GDM1 (cell line): ENCODE measurements at places on chromosomes 4 and X.

DNA sequence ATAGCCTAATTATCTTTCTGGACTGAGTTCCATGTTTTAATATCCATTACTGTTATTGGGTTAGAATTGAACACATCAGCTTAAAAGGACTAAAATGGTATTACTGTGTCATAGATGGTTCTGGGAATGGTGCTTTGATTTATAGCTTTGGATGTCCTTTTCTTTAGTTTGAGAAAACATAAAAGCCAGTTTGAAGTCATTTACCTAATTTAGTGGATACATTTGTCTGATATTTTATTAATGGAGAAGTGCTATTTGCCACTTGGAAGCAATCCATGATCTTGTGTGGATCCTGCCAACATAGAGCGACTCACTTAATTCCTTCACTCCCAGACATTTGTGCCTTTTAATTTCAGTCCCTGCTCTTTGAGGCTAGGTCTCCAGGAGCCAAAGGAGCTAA is 212.4 kb upstream of the PACRGL start:
- no peak for DNase-seq

DNA sequence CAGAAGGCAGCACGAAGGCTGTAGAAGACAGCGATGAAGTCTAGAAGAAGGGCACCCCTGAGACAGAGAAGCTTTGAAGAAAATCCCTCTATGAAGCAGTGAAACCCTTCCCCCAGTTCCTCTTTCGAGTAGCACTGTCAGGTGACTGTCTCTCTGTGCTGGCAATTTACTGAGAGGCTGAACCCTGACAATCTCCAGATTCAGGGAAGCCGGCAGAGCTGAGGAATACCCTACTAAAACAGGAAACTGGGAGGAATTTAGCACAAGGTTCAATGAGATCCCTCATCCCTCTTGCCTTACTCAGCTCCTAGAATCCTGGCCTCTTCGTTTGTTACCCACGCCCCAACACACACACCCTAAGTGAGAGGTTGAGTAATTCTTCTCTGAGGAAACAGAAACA is 239.7 kb upstream of the NOCT start:
- no peak for DNase-seq

DNA sequence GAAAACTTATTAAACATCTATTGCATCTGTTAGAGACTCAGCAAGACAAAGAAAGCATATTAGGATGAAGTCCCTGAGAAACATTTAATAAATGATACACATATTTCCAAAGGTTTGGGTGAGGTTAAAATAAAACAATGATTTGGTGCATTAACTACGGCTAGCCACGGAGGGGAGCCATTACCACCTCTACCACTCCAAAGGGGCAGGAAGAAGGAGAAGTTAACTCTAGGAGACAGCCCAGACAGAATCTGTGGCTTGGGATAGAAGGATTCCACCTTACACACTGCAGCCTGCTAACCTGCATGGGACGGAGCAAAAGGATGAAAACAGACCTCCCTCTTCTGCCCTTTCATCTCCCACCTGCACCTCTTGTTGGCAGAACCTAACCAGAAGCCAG is 189.1 kb upstream of the C1QTNF7 start:
- peak; percentile 29 for DNase-seq

- no peak for DNase-seq
Observed at GRCh38 chr4:156118507-156119220, 165.0 kb upstream of the CTSO start.

DNA sequence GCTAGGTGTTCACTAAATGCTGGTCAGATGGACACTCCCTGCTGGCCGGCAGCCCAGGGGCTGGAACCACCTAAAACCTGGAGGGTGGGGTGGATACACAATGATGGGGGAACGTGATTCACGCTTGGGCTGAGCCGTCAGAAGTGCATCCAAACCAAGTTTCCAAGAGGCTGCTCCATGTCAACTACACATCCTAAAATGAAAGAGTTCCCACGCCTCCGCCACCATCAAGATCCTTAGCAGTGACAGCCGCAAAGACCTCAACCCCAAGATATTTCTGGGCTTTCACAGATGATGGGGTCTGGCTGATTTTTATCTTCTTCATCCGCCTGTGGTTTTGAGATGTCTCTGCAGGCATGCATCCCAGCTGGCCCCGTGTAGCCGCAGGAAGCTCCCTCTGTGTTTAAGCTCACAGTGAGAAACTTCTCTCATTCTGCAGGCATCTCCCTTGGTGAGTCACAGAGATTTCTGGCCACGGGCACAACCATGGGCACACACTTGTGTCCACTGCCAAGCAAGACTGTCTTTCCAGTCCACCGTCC is 84.4 kb downstream of the HTRA3 start:
- DNase-seq, result no peak

GRCh38 chrX:8138252-8138651 is 32.8 kb downstream of the VCX2 start:
- DNase-seq, result no peak

GRCh38 chr4:25993395-25994185 is 79.6 kb downstream of the SMIM20 start:
- DNase-seq, result no peak

- no peak for DNase-seq
Observed at GRCh38 chr4:164700471-164700870, 53.5 kb upstream of the SMIM31 start.

- no peak for DNase-seq
Observed at GRCh38 chrX:145405012-145405411, 157.7 kb downstream of the SPANXN1 start.

DNA sequence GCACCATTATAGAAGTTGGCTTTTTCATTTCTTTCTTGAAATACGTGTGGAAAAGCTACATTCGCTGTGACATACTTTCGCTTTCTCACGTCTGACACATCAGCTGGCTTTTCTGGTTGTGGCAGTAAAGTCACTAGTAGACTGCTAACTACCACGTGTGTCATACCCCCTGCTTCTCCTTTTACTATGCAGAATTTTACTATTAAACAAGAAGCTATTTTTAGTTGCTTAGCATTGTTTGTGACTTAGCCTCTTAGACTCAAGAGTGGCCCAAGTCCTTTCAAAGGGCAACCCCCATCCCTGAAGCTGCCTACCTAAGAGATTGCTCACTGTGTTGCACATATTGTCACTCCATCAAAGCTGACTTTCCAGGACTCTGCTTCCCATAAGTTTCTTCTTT is 2.1 kb upstream of the IL2 start:
- DNase-seq, result no peak

GRCh38 chr4:19707876-19708275 is 543.8 kb upstream of the SLIT2 start:
- no peak for DNase-seq

- DNase-seq, result no peak
Observed at GRCh38 chr4:145494666-145495270, 13.1 kb downstream of the SMAD1 start.

GRCh38 chrX:155048977-155049619 is 21.8 kb downstream of the CMC4 start:
- peak; percentile 39 for DNase-seq

DNA sequence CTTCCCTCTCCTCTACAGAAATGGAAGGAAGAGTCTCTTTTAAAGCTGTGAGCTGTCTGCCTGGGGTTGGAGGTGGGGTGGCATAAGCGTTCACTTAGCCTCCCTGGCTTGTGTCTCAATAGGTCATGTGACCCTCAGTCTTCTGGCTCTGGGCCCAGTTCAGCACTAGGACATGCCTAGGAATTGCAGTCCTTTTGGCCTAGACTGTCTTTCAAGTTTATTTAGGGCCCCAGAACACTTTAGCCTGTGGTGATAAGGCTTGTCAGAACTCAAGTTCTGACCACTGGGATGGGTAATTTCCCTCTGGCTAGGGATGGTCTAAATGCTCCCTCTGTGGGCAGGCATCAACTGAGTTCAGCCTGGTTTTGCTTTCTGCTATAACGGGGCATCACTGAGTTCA is 34.3 kb upstream of the ARMCX4 start:
- DNase-seq, result no peak

DNA sequence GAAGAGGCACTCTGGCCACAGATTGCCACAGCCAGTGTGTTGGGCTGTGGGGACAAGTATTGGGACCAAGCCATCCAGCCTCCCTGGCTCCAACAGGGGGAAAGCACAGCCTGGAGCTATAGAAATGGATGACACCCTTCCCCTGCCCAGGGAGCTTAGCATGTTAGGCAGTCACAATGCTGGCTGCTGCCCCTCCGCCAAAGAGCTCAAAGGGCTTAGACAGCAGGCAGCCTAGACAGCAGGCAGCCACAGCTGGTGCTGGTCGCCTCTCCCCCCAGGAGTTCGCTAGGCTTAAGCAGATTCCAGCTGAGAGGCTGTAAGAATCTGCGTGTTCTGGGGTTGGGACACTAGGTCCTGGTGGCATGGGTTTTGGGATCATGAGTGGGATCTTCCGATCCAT is 94.5 kb upstream of the MXRA5 start:
- no peak for DNase-seq

DNA sequence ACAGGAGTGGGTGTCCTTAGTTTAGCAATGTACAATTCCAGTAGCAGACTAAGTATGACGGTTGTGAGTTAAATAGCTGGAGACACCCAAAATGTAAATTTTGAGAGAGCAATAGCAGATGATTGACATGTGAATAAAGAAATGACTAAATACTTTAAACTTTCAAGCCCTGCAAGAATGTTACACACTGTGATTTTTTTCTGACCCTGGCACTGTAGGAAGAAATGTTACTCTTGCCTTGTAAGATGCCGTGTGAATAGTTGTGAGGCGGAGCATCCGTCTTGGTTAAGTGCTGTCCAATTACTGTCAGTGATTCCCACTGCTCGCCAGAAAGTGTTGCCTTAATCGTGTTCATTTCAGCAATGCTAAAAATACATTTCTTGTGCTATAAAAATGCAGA is 1248.1 kb downstream of the RAPGEF2 start:
- no peak for DNase-seq

GRCh38 chrX:140141444-140142029 is 176.2 kb upstream of the CXorf66 start:
- DNase-seq, result no peak

DNA sequence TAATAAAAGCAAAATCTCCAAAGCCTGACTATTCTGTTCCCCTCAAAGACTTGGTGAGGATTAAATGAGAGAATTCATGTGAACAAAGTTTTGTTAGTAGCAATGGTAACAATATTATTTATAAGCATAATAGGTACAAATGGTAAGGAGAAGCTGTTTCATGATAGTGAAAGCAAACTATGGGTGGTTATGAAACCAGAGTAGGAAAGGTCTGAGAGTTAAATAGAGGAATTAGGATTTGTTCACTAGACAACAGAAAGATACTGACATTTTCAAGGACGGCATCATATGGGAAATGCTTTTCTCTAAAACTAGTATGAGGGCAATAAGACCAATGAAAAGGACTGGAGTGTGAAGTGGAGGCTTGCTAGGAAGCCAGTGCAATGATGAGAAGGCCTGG is 128.6 kb upstream of the FTHL17 start:
- no peak for DNase-seq

GRCh38 chrX:116111497-116111896 is 59.0 kb upstream of the AGTR2 start:
- DNase-seq, result no peak

GRCh38 chr4:128649575-128650205 is 159.8 kb upstream of the JADE1 start:
- no peak for DNase-seq

DNA sequence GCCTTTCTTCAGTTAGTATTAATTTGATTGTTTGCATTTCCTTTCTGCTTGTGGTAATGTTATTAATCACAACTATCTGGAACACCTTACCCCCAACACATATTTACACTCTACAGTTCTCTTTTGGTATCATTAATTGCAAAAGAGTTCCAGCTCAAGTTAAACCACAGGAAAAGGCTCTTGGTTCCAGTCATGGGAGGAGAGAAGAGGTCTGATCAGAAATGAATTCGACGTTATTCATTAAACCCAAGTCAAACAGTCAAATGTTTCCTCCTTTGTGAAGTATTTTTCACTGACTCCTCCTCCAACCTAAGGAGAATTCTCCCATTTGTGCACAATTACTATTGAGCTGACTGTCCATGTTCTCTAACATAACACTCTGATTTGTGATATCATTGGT is 91.4 kb downstream of the SLC39A8 start:
- no peak for DNase-seq

- DNase-seq, result no peak
Observed at GRCh38 chrX:41499195-41499594, 52.1 kb downstream of the NYX start.

- DNase-seq, result no peak
Observed at GRCh38 chr4:2255501-2256155, 6.3 kb downstream of the MXD4 start.

- no peak for DNase-seq
Observed at GRCh38 chrX:65035446-65035770, 59.2 kb upstream of the ZC4H2 start.

- DNase-seq, result no peak
Observed at GRCh38 chrX:2585158-2585470, 84.3 kb upstream of the DHRSX start.

- no peak for DNase-seq
Observed at GRCh38 chr4:147808447-147808846, 76.6 kb downstream of the ARHGAP10 start.

DNA sequence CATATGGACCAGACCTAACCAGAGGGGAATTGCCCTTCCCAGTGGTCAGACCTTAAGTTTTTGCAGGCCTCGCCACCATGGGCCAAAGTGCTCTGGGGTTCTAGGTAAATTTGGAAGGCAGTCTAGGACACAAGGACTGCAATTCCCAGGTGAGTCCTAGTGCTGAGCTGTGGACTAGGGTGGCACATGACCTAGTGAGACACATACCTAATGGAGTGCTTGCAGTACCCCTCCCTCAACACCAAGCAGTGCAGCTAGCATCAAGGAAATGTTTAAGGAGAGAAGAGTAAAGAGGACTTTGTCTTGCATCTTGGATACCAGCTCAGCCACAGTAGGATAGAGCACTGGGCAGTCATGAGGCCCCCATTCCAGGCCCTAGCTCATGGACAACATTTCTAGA is 60.8 kb downstream of the BRCC3 start:
- DNase-seq, result no peak

DNA sequence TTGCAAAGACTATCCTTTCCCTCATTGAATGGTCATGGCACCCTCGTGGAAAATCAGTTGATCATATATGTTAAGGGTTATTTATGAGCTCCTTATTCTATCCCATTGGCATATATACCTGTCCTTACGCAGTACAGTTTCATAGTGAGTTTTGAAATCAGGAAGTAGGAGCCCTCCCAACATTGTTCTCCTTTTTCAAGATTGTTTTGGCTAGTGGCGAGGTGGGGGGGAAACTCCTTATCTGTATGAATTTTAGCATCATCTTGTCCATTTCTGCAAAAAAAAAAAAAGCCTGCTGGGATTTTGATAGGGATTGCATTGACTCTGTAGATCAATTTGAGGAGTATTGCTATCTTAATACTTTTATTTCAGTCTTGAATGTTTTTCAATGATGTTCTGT is 2.5 kb upstream of the USP9X start:
- no peak for DNase-seq

GRCh38 chr4:185573651-185574199 is 38.4 kb upstream of the PDLIM3 start:
- no peak for DNase-seq

DNA sequence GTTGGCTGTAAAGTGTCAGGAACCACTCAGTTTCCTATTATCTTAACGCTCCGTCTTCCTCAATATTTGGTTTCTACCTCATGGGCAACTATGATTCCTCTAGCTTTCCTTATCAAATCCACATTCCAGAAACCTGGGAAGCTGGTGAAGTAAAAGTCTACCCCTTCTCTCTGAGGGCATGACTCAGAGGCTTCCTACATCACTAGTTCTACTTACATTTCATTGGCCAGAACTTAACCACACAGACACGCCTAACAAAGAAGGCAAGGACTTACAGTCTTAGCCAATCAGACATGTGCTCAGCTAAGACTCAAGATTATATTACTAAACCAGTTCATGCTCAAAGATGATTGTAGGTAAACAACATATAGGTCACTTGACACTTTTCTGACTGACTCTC is 30.4 kb downstream of the COX7B2 start:
- DNase-seq, result no peak

- DNase-seq, result no peak
Observed at GRCh38 chr4:25509646-25510045, 132.6 kb downstream of the ANAPC4 start.
